ENCODE measurements at places on chromosomes 4 and X. TPM values are rescaled to one million over a fixed set of nuclear protein-coding genes. Genes with fewer than 3 reads are reported as not detected.
A peak's percentile ranks its signal among the peaks of the same experiment; 100 is the strongest.

GRCh38 chr4:129254526-129254925 is 158.6 kb downstream of the C4orf33 start:
- no peak overlapping the region for H3K4me3 ChIP-seq
- no peaks in the 10 kb centered on the region for H3K27me3 ChIP-seq
- no peaks in the 10 kb centered on the region for H3K4me1 ChIP-seq
- H3K27ac ChIP-seq = no peak overlapping the region
- no peaks in the 10 kb centered on the region for H3K36me3 ChIP-seq

DNA sequence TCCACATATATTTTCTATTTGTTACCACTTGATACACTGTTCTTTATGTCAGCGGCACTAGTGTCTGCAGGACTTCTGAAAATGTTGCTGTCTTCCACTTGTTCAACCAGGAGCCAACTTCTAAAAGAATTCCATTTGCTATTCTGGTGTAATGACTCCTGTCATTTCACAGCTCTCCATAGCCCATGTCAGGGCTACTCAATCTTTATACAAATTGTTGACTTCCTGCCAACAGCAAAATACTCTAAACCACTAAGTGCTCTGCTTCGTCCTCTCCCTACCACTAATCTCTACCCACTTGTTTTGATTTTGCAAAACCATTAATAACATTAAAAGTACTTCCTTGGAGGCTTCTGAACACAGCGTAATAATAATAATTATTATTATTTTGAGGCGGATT is 7.2 kb downstream of the CTSO start:
- H3K27ac ChIP-seq = no peak overlapping the region
- DNase-seq = peak; percentile 73
- no peaks in the 10 kb centered on the region for H3K27me3 ChIP-seq

DNA sequence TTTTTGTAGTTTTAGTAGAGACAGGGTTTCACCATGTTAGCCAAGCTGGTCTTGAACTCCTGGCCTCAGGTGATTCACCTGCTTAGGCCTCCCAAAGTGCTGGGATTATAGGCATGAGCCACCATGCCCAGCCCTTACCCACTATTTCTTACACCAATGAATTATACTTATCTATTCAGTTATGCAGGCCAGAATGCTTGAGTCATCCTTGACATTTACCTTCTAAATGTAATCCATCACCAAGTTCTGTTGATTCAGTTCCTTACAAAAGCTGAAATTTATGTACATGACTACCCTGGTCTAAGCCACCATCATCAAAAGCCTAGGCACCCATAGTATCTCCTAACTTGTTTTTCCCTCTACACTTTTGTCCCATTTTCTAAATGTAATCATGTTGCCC is 585.7 kb downstream of the IL15 start:
- H3K36me3 ChIP-seq = no peaks in the 10 kb centered on the region
- no peaks in the 10 kb centered on the region for H3K4me1 ChIP-seq
- H3K27me3 ChIP-seq = no peaks in the 10 kb centered on the region
- no peak overlapping the region for H3K27ac ChIP-seq
- H3K4me3 ChIP-seq = no peak overlapping the region

GRCh38 chr4:73816814-73817213 is 19.7 kb upstream of the CXCL6 start:
- H3K27me3 ChIP-seq = no peaks in the 10 kb centered on the region
- peaks cover 15% of the 10 kb centered on the region for H3K4me1 ChIP-seq
- H3K36me3 ChIP-seq = no peaks in the 10 kb centered on the region
- no peak overlapping the region for H3K4me3 ChIP-seq
- DNase-seq = peak; percentile 94

- peak; percentile 61 for DNase-seq
- H3K4me3 ChIP-seq = no peak overlapping the region
- H3K36me3 ChIP-seq = no peaks in the 10 kb centered on the region
These were observed 280.9 kb upstream of the TENM3 start for GRCh38 chr4:181962321-181962720.

DNA sequence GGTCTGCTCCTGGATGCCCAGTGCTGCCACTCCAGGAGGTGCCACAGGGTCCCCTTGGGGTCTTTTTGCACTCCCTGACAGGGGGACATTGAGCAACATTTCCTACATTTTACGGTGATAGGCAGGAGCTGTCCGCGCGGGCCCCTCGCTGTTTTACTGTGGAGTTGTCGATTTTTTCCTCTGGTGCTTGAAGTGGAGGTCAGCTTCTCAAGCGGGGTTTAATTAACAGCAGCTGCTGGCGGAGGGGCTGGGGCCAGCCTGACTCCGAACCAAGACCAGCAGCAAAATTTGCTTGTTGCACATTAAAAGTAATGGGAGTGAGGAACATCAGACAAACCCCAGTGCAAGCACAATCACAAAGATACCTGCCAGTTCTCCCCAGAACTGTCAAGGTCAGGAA is 13.2 kb upstream of the SH3TC1 start:
- no peak overlapping the region for H3K27ac ChIP-seq
- no peak overlapping the region for H3K4me3 ChIP-seq
- H3K36me3 ChIP-seq = no peaks in the 10 kb centered on the region

GRCh38 chr4:71186566-71187403 is 152.0 kb upstream of the SLC4A4 start:
- H3K27me3 ChIP-seq = no peaks in the 10 kb centered on the region
- H3K4me3 ChIP-seq = peak overlapping the region; percentile 74
- no peaks in the 10 kb centered on the region for H3K36me3 ChIP-seq
- H3K4me1 ChIP-seq = peaks cover 15% of the 10 kb centered on the region
- peak; percentile 47 for DNase-seq
- peak overlapping the region; percentile 73 for H3K27ac ChIP-seq

- DNase-seq = peak; percentile 97
- no peak overlapping the region for H3K27ac ChIP-seq
These were observed 29.6 kb downstream of the TRIM2 start for GRCh38 chr4:153233761-153234371.

DNA sequence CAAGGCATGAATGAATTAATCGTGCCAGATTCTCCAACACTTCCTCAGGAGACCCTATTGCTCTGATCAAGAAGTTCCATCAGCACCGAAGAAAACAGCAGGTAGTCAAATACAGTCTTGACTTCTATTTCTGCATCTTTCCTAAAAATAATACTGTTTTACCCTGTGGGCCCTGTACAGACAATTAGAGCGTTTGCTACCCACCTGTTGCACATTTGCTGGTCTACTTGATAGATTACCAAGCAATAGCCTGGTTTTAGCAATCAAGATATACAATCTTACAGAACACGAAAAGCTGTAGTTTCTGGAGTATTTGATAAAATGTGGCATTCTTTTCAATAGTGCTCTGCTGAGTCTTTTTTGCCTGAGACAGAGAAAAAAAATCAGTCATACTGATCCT is 12.3 kb downstream of the GPR174 start:
- no peak overlapping the region for H3K27ac ChIP-seq
- H3K4me3 ChIP-seq = no peak overlapping the region
- no peaks in the 10 kb centered on the region for H3K4me1 ChIP-seq
- no peaks in the 10 kb centered on the region for H3K36me3 ChIP-seq
- no peak for DNase-seq

DNA sequence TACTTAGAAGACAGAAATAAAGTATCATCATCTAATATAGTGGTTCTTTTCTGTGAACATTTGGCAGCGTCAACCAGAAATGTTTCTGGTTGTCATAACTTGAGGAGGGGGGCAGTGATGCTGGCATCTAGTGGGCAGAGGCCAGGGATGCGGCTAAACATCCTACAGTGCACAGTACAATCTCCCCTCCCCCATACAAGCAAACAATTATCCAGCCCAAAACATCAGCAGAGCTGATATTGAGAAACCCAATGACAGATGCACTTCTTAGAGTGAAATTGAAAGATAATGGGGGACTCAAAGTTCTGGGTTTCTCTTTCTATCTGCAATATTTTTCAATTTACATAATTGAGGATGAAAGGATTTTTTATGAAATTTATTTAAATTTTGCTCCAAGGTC is 1.9 kb upstream of the EIF1AX start:
- H3K27me3 ChIP-seq = no peaks in the 10 kb centered on the region
- H3K27ac ChIP-seq = no peak overlapping the region
- H3K4me3 ChIP-seq = no peak overlapping the region
- DNase-seq = no peak
- H3K4me1 ChIP-seq = peaks cover 12% of the 10 kb centered on the region

DNA sequence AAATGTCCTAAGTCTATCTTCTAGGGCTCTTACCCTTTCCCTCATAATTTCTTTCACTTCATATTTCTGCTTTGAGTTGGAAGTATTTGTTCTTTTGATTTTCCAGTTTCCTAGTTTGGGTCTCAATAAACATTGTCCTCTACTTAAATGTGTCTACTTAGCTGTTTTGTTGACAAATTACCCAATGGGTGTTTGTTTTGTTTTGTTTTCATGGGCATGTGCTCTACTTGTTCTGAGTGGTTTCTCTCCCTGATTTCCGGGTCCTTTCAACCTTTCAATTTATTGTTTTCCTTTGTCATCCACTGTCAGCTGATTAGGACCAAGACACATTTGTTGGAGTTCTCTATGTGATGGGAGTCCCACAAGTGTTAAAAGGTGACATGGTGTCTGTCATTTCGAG is 1181.4 kb downstream of the RPA4 start:
- DNase-seq = no peak
- no peaks in the 10 kb centered on the region for H3K36me3 ChIP-seq
- H3K4me1 ChIP-seq = peaks cover 3% of the 10 kb centered on the region
- H3K27ac ChIP-seq = no peak overlapping the region
- H3K27me3 ChIP-seq = no peaks in the 10 kb centered on the region

DNA sequence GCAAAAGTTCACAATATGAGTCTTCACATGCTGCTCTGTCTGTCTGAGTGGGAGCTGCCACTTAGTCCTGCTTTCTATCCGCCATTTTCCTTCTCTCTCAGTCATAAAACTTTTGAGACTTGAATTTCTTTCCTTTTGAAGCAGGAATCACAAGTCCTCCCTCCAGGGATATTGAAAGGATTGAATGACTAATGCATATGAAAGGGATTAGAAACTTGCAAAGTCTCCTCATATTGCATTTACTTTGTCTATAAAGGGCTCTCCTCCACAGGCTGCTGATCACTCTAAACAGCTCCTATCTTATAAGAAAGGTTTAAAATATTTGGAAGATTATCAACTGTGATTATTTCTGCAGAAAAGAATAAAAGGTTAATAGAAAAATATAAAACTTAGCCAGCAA is 879.1 kb downstream of the ARAP2 start:
- no peak for DNase-seq
- H3K27ac ChIP-seq = no peak overlapping the region
- no peaks in the 10 kb centered on the region for H3K36me3 ChIP-seq
- H3K4me1 ChIP-seq = no peaks in the 10 kb centered on the region

DNA sequence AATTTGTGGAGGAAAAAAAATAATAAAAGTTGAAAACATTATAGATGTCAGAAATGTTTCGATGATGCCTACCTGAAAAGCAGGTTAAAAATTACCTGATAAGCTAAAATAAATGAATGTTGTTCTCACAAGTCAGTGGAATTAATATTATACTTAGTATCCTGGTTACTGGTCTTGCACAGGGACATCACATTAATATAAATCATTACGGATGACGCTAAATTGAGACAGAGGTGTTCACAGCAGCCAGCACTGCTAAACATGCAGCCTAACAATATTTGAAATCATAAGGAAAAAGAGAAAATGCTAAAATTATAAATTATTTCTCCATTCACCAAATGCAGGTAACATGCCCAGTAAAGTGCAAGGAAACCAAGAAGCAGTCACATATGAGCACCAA is 1130.0 kb downstream of the STPG2 start:
- no peak overlapping the region for H3K4me3 ChIP-seq
- DNase-seq = no peak
- H3K36me3 ChIP-seq = no peaks in the 10 kb centered on the region
- no peaks in the 10 kb centered on the region for H3K4me1 ChIP-seq
- H3K27me3 ChIP-seq = no peaks in the 10 kb centered on the region

DNA sequence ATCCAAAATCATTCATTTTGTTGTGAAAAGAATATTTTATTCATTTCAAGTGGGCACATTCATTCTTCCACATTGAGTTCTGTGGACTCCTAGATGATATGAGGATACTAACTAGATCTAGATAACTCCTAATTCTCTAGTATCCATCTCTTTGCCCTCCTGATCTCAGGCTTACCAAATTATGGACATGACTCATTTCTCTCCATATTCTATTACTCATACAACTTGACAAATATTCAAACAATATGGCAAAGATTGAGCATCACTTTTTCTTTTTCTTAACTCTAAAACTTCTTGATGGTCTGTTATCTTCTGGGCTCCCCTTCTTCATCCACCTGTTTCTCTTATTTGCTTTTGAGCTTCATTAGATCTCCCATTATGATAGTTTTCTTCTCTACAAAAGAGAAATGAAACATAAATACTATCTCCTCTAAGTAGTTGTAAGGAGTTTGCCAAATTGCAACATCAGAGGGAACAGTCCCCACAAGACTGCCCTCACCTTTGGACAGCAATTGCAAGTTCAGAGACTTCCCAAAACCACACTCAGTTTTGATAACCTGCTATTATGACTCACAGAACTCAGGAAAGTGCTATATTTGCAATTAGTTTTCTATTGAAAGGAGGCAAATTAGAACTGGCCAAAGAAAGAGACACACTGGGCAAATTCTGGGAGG is 422.9 kb downstream of the SPRY1 start:
- H3K27ac ChIP-seq = no peak overlapping the region
- DNase-seq = no peak
- no peaks in the 10 kb centered on the region for H3K27me3 ChIP-seq
- H3K4me1 ChIP-seq = no peaks in the 10 kb centered on the region

- peak overlapping the region; percentile 79 for H3K27ac ChIP-seq
- peak; percentile 55 for DNase-seq
- no peak overlapping the region for H3K4me3 ChIP-seq
- no peaks in the 10 kb centered on the region for H3K27me3 ChIP-seq
- no peaks in the 10 kb centered on the region for H3K36me3 ChIP-seq
These were observed 27.6 kb downstream of the INPP4B start for GRCh38 chr4:142818476-142818875.

GRCh38 chr4:16472537-16472936 is 246.3 kb upstream of the TAPT1 start:
- no peaks in the 10 kb centered on the region for H3K4me1 ChIP-seq
- H3K36me3 ChIP-seq = no peaks in the 10 kb centered on the region
- H3K27me3 ChIP-seq = no peaks in the 10 kb centered on the region

GRCh38 chr4:108787724-108788123 is 24.9 kb upstream of the ETNPPL start:
- H3K27ac ChIP-seq = no peak overlapping the region
- no peaks in the 10 kb centered on the region for H3K4me1 ChIP-seq
- no peak for DNase-seq

DNA sequence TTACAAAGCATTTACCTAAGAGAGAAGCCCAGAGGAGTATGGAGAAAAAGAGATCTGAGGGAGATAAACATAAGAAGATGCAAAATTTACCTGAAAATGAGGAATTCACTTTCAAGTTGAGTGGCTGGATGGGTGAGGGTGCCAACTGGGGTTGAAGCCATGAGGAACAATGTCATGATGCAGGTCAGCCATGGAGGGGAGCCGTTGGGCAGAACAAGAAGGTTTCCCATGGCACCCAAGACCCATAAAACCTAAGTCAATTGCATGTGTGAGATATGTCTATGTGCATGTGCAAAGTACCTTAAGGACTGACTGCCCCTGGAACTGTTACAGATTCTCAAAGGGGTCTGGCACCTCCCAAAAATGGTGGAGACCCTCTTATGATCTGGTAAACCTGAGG is 46.6 kb upstream of the PRRG1 start:
- H3K4me1 ChIP-seq = no peaks in the 10 kb centered on the region
- no peak for DNase-seq
- no peak overlapping the region for H3K4me3 ChIP-seq
- H3K27ac ChIP-seq = no peak overlapping the region

The DIPK2B gene
- total RNA-seq = not detected

The PITX2 gene
- 4.2 TPM for total RNA-seq

The NAP1L3 gene
- total RNA-seq = 10.8 TPM

The CXXC4 gene
- total RNA-seq = 10.6 TPM

The NAP1L2 gene
- total RNA-seq = 7.2 TPM

The CORIN gene
- total RNA-seq = 0.20 TPM

The USP26 gene
- not detected for total RNA-seq

The SMIM10L2A gene
- total RNA-seq = 0.48 TPM

The EDA gene
- 1.2 TPM for total RNA-seq

Measured in astrocyte (in vitro differentiated cells and primary cell).